Stimulated activated CD4-positive, alpha-beta T cell treated with anti-CD3 and anti-CD28 coated beads, Interleukin-2, amount 100 ng/mL, for 48 hours (primary cell): ENCODE measurements at places on chromosomes 5 and 9.

GRCh38 chr9:138010861-138011260, 133.3 kb downstream of the CACNA1B start:
- DNase-seq = no peak

GRCh38 chr5:31392061-31392460, 139.8 kb downstream of the DROSHA start:
- DNase-seq = no peak

DNA sequence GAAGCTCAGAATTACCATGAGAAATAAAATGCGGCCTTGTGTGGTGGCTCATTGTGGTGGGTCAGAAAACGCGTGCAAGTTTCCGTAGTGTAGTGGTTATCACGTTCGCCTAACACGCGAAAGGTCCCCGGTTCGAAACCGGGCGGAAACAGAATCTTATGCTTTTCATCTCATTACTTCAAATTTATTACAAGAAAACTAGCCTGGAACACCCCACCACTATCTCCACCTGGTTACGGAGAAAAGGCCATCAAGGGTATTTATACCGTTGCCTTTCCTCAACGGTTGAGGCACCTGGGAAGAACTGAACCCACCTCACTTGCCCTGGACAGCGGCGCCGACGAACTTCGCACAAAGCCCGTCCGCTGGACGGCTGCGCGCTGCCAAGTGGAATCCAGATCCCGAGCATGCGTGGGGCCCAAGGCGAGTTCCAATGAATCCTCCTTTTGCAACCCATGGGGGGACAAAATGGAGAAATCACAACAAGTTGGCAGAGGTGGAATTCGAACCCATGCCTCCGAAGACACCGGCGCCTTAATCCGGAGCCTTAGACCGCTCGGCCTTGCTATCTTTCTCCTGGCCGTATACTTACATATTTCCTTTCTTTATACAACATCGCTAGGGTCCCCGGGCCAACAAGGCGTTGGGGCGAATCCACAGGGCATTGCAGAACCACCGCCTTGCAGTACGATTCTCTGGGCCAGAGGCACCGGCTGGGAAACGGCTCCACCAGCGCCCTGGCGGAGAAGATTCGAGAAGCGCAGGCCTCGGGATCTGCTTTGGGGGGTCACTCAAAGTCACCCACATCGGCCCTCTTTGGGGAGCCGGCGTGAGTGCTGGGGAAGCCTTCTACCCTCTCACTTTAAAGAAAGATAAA, 16.9 kb downstream of the OR2V2 start:
- DNase-seq = no peak

DNA sequence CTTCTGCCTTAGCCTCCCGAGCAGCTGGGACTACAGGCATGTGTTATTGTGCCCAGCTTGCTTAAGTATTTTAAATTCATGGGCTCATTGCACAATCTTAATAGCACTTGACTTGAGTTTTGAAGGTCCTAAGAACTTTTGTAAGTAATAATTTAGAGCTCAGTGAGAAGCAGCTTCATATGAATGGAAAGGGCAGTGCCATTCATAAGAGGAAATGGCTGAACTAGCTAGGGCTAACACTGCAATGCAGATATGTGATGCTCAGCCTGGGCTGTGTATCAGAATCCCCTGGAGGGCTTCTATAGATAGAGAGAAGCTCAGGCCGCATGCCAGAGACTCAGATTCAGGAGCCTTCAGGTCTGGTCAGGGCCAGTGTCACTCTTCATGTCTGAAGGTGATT, 295.5 kb upstream of the DAP start:
- no peak for DNase-seq

- DNase-seq = no peak
Observed at GRCh38 chr9:34098307-34098706, 28.2 kb downstream of the DCAF12 start.

DNA sequence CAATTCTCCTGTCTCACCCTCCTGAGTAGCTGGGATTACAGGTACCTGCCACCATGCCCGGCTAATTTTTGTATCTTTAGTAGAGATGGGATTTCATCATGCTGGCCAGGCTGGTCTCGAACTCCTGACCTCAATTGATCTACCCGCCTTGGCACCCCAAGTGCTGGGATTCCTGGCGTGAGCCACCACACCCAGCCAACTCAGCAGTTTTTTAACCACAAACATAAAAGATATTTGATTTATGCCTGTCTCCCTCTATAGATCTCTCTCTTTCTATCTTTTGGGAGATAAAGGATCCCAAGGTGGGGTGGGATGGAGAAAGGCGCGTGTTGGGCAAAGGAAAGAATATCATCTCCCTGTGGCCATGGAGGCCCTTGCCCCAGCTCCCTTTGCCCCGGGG, 26.8 kb downstream of the NR4A3 start:
- DNase-seq = no peak

- DNase-seq = no peak
Observed at GRCh38 chr9:15144622-15145061, 162.4 kb downstream of the TTC39B start.

- DNase-seq = no peak
Observed at GRCh38 chr5:79181419-79182022, 54.4 kb upstream of the JMY start.

GRCh38 chr5:132428147-132428482, 58.6 kb downstream of the SLC22A5 start:
- no peak for DNase-seq

DNA sequence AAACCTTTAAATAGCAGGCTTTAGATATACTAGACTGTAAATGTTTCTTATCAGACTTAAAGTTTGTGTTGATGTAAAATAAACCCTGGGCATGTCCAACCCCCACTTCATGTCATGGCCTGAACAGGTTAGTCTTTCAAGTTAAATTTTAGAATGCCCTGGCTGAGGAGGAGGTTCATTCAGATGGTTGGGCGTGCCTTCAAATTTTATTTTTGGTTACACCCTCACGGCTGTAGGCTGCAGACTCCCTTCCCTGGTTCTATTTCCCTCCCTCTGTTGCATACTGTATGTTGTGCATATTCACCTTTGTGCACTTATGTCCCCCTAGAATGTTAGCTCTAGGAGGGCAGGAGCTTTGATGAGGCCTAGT, 5.3 kb upstream of the BICD2 start:
- no peak for DNase-seq

- DNase-seq = peak; percentile 10
Observed at GRCh38 chr9:87464110-87464991, 33.3 kb upstream of the DAPK1 start.

- peak; percentile 5 for DNase-seq
Observed at GRCh38 chr5:154829589-154830218, 20.7 kb downstream of the FAXDC2 start.

- no peak for DNase-seq
Observed at GRCh38 chr9:12289711-12290110, 403.5 kb upstream of the TYRP1 start.

DNA sequence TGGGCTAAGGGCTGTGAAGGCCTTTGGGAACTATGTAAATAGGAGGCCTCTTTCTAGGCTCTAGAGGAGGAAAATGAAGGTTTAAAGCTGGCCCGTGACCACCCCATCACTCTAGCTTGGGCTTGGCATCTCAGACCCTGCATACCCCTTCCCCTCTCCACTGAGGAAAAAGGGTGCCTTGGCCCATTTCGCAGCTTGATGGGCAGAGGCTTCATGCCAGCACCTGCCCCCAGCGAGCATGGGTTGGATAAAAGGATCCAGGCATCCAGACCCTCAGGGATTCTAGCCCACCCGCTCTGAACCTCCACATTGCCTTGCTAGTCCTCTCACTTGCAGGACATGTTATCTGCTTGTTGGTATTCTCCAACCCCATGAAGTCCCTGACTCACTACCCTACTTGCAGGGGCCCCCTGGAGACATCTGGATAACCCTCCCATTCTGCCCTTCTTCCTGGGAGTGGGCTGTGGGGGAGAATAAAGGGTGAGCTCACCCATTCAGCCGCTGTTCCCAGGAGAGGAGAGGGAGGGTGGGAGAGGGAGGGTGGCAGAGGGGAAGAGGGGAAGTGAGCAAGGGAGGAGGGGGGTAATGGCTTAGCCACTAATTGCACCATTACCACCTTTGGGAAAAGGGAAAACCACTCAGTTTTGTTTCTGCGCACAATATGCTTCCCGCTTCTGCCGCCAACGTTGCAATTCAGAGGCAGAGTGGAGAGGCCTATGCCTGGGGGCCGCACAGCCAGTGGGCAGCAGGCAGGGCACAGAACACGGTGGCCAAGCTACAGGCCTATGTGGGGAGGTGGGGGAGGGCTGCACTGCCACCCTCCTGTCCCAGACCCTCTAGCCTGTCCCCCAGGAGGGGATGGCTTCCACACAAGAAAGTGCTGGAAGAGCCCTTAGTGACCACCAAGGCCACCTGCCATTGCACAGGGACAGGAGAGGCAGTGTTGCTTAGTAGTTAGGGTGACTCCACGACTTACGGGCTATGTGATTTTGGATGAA, 2.1 kb upstream of the CAMK2A start:
- no peak for DNase-seq

DNA sequence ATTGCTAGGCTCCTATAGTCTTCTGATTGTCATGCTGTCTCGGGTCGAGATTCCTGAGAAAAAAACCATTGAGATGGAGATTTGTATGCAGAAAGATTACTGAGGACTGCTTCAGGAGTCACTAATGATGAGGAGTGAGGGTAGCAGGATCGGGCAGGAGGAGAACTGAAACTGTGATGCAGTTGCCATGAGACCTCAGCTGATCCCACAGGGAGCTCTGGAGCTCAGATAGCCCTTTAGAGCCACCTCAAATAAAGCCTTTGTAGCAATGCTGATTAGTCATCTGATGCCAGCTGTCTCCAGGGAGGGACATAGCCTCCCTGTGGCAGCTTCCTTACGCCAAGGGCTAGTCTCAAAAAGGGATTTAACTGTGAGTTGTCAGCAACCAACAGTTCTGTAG, 256.9 kb downstream of the DMAC1 start:
- no peak for DNase-seq

DNA sequence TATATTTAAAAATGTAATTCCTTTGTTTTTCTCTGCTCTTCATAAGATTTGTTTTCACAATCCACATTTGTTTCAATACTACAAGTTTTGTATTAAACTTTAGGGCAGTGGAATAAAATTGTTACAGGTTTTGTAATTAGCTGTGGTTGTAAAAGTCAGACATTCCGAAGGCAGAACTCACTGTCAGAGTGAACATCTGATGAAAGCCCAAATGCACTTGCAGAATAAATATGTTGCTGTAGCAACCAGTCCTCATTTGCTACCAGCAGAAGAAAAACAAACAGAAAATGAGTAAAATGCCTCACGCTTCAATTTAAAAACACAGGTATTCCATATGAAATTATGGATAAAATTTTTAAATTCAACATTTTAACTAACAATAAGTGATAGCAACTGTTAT, 740.1 kb upstream of the FAM174A start:
- DNase-seq = no peak

DNA sequence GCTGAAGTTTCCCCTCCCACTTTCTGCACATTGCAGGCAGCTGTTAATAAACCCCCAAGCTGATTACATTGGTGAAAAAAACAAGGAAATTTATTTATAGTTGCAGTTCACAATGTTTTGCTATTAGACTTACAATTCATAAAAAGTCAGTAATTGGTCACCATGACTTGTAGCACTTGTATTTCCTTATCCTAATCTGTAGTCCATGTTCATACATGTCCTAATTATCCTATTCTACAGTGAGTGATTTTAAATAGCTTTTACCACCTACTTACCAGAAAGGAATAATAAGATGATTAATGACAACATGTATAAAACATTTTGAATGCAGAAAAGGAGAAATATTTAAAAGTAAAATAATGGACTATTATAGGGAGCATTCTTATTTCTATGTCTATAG, 760.0 kb upstream of the RIOK2 start:
- DNase-seq = no peak

- DNase-seq = no peak
Observed at GRCh38 chr5:50807661-50808060, 141.2 kb downstream of the PARP8 start.

- no peak for DNase-seq
Observed at GRCh38 chr5:151020304-151021110, at the start of gene GPX3. GPX3 (plus strand) TSS chr5:151020591; CDS start chr5:151020655, 64 bp downstream.

DNA sequence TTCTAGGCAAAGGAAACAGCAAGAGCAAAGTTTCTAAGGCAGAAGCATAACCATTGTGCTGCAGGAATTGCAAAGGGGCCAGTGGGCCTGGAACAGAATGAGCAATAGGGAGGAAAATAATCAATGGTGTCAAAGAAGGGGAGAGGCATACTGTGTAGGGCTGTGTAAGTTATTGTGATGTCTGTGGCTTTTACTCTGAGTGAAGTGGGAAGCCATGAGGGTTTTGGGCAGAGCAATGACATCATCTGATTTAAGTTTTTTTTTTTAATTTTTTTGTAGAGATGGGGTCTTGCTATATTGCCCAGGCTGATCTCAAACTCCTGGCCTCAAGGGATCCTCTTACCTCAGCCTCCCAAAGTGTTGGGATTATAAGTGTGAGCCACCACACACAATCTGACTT, 64.6 kb upstream of the PPP2CA start:
- no peak for DNase-seq

DNA sequence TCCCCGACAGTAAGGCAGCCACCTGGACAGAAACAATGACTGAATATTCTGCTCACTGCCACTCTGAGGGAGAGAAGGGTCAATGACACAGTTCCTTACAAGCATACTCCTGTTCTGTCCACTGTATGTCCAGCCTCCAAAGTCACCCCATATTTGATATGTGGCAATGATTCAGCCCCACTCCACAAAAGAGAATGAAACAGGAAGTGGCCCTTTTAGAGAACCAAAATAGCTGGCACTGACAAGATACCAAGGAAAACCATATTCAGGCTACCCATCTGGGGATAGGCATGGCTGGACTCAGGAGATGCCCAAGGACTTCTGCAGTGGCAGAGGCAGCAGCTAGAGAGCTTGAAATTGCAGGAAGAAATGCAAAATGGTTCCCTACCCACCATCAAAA, 12.8 kb upstream of the GFRA3 start:
- no peak for DNase-seq

- no peak for DNase-seq
Observed at GRCh38 chr9:82331079-82331478, 342.5 kb downstream of the SPATA31D1 start.

DNA sequence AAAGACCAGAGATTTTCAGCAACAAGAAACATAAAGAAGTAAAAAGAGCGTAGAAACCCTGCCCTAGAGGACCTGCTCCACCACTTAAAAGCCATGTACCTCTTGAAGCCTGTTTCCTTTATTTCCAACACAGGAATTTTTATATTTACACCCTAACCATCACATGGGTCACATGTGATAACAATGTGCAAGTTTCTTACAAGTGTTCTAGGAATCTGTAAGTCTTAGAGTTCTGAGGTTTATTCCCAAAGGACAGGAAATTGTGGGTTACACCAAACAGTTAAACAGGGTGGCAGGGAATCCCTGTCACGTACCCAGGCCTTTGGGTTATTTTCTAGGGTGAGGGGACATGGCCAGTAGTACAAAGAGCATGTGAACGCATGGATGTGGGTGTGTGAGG, 108.6 kb upstream of the CCDC152 start:
- DNase-seq = no peak

- no peak for DNase-seq
Observed at GRCh38 chr5:1064383-1065142, 47.3 kb downstream of the SLC12A7 start.

DNA sequence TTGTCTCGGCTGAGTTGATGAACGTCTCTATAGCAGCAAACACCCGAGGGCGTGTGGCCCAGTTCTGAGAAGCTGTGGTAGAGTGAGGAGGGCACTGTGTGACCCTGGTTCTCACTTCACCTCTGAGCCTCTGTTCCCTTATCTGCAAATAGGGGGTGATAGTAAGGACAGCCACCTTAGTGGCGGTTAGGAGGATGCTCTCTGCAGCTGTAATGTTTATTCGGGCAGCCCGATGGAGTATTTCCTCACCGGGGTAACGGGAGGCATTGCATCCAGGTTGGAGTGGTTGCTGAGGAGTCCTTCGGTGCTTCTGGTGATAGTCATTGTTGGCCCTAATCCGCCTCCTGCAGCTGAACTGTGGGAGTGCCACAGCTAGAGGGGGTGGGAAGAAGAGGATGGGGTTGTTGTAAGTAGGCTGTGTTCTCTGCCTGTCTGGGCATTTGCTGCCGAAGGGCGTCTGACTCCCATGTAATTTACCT, 13.9 kb downstream of the PRRC2B start:
- no peak for DNase-seq
